ENCODE measurements at places on chromosomes 4 and X.

DNA sequence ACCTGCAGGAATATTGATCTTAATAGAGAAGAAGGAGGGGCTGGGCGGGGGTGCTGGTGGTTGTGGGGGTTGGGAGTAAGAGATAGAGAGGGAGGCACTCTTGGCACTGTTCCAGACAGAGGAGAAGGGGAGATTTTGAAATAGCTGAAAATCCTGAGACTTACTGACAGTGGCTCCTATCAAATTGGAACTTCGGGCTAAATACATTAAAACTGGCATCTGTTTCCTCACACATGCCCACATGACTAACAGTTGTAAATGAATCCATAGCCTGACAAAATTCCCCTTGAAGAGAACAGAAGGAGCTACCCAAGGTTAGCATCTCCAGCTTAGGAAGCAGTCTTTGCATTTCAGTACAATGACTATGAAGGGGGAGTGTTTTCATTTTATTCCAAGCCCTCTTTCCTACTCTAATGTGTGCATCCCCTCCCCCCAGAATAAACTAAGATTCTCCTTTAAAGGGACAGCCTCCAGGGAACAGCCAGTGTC lies 1.4 kb downstream of the DCX start:
- no peak for DNase-seq

GRCh38 chr4:23322732-23323131 lies 567.1 kb downstream of the PPARGC1A start:
- no peak for DNase-seq

DNA sequence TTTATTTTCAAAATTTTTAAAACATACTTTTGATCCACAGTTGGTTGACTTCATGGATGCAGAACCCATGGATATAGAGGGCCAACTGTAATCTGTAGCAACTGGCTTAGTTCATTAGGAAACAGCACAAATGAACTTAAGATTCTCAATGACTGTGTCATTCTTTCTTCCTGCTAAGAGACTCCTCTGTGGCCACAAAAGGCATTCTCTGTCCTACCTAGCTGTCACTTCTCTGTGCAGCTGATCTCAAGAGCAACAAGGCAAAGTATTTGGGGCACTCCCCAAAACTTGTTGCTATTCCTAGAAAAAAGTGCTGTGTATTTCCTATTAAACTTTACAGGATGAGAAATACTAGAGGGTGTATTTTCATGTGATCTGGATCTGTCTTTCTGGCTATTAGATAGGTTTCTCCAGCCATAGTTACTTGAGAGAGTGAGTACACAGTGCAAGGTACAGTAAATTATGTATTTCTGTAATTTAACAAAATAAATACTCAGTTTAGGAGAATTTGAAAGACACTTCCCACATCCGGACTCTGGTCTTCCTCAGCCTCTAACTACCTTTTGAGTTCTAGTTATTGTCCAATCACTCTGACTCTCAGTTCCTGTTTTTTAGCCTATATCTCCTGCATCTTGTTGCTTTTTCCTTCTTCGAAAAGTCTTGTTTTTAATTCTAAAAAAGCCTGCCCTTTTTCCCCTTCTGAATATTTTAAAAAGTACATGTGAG lies 21.8 kb downstream of the TLR2 start:
- DNase-seq, result no peak

GRCh38 chr4:71487344-71487920 lies 148.6 kb downstream of the SLC4A4 start:
- DNase-seq, result no peak

DNA sequence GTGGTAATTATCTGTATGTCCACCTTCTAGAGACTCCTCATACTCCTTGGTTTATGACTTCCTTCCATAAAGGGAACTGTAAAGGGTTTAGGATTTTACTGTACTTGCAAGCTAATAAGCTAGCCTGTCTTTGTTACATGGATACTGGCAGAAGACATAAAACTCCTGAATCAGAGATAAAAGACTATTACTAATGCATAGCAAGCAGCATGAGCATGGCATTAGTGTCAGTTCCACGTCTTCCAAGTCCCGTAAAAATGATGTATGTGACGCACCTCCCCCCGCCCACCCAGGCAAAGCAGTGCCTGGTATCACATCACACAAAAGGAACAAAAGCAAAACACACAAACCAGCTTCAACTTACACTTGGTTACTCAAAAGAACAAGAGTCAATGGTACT lies 71.0 kb downstream of the SLC10A6 start:
- no peak for DNase-seq

- DNase-seq, result no peak
Measured at GRCh38 chr4:122772311-122772710, 39.8 kb downstream of the BBS12 start.

DNA sequence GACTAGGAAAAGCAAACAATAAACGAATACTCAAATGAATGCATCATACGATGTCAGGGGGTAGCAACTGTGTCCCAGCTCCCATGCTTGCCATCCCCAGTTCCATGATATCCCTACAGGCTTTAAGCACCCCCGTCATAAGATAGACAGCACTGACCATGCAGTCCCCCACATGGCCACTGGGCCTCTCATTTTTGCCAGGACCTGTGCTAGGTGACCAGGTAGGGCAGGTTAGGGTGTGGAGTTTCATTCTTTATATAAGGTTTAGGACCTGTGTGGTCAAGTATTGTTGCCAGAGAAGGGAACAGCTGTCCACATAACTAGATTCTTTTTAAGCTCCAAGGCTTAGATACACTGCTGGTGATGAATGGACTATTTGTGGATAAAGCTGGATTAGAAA lies 9.7 kb downstream of the PPEF2 start:
- no peak for DNase-seq

Measured in activated CD4-positive, CD25-positive, alpha-beta regulatory T cell (primary cell).